ENCODE measurements at places on chromosomes 5 and 9.

- DNase-seq = no peak
Observed at GRCh38 chr5:87002485-87002884, 265.2 kb upstream of the RASA1 start.

DNA sequence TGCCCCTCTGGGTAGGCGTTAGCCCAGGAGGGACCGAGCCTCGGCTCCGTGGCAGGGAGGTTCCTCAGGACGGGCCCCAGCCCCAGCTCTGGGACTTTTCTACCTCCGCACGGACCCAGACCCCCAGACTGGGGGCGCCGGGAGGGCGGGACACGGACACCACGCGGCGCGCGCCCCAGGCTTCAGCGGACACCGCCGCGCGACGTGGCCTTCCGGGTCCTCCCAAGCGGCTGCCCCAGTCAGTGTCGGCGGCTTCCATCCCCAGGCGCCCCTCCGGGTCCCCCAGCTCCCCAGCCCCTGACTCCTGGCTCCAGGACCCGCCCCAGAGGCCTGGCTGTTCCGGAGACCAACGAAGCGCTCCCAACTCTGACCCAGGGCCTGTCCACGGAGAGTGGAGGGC is 3.1 kb downstream of the LCNL1 start:
- DNase-seq = no peak

- DNase-seq = peak; percentile 43
Observed at GRCh38 chr5:6576861-6577501, 55.9 kb downstream of the NSUN2 start.

DNA sequence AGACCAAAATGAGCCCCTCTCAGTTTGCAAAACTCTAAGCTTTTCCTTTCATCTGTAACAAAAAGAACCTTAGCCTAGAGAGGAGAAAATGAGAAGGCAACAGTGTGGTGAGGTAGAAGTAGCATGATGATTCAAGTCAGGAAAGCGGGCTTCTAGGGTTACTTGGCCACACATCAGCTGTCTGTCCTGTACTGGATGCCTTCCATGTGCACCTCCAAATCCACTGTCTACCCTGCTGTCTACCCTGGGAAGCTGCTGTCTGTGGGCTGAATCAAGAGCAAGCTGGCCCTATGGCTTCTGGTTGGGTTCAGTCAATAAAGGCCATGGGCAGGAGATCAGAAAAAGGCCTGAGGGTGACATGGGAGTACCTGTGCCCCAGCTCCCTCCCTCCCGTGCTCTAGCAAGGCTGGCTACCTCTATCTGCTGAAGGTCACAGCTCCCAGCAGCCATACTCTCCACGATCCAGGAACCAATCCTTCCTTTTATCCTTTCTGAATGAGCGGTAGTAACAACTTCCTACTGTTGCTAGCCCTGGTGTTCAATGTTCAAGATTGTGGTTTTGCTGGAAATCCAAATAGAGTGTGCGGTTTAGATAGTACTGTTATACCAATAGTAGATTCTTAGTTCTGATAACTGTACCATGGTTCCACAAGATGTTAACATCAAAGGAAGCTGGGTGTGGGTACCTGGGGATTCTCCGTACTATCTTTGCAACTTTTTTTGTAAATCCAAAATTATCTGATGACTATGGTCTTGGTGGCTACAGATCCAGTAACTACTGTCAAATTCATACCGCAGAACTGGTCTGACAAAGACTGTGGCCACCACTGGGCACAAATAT is 191.0 kb downstream of the ESM1 start:
- DNase-seq = no peak

DNA sequence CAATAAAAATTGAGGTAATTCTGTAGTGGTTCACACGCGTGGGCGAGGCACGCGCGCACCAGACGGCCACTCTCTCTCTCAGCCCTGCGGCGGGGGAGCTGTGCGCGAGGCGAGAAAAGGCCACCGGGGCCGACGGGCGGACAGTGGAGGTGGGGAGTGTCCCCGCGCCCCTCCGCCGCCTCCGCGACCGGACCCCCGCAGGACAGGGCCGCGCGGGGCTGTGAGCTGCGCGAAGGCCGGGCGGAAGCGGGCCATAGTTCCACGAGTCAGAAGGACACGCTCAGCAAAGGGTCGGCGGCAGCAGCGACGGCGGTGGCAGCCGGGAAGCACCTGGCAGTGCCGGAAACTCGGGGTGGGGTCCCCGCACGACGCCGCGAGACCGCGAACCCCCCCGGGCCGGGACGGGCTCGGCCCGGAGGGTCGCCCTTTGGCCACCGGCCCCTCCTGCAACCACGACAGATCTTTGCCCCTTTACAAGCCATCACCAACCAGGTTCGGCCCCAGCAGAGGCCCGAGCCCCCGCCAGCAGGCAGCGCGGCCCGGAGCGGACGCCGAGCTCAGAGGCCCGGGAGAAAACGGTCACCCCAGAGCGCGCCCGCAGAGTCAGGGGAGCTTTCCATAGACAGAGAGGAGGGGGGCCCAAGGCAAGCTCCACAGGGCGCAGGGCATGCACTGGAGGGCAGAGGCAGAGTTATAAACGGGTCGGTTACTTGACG is 60.9 kb downstream of the ZNF354C start:
- DNase-seq = no peak

DNA sequence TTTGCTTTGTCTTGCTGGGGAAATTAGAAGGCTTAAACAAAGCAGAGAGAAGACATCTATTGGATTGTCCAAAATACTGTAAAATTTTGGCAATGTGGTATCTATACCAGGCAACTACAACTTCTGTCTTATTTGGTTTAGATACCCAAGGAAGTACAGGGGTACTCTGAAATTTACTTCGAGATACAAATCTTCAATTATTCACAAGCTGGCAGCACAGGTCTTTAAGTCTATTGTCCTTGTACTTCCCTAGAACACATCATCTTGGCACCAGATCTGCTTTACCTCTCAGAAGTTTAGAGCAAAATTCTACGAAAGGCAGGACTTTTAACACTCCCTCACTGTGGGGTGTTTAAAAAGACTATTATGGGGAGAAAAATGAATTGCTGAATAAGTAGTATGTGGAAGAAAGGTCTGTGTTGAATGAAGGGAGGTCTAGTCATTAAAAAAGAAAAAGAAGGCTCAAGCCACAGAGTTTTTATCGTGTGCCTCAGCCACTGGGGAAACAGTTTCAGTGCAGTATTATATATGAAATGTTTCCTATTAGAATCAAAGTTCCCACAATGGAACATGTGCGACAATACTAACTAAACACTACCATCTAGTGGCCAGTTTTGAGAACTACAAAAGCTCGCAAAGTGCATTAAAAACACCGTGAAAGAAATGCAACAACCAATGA is 93.7 kb downstream of the PDE4D start:
- peak; percentile 35 for DNase-seq

GRCh38 chr5:102971676-102972293 is 148.2 kb downstream of the GIN1 start:
- peak; percentile 42 for DNase-seq

All from NCI-H2171 treated with DMSO at 0.1 percent for 48 hours (cell line).